ENCODE measurements at places on chromosomes 11 and 22.
A peak's percentile ranks its signal among the peaks of the same experiment; 100 is the strongest.

- DNase-seq = no peak
Observed at GRCh38 chr11:17811352-17811751, 76.8 kb downstream of the KCNC1 start.

- DNase-seq = peak; percentile 26
Observed at GRCh38 chr11:61162092-61162941, 1.1 kb upstream of the VPS37C start.

GRCh38 chr11:113644605-113645004 lies 61.5 kb downstream of the TMPRSS5 start:
- DNase-seq = no peak

- DNase-seq = peak; percentile 59
Observed at GRCh38 chr22:42970029-42970428, 44.9 kb downstream of the PACSIN2 start.

DNA sequence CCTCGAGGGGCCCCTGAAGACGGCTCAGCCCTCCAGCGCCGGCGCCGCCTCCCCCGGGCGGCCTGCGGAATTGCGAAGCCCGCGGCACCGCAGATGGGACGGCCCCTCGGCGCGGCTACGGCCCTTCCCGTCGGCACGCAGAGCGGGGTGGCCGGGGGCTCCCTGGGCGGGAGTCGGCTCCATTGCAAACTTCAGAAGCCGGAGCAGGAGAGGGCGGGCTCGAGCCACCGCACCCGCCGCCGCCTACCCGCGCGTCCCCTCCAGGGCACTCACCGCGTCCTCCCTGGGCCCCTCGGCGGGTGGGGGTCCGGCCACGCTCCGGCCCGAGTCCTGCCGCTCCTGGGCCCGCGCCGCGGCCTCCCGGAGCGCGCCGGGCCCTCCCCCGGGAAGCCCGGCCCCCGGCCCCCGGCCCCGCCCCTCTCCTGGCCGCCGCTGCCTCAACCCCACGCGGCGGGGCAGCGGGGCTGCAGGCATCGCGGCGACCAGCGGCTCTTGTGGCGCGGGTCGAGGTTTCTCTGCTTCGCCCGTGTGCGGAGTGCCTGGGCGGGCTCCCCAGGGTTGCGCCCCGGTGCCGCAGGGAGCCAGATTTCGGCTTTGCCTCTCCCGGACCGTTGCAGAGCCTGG lies at the start of gene PACSIN3:
Gene PACSIN3 (minus strand): TSS at position 359 of the 624 bp plus-strand sequence. CDS start 3,707 bp downstream, outside the sequence.
- peak; percentile 89 for DNase-seq

DNA sequence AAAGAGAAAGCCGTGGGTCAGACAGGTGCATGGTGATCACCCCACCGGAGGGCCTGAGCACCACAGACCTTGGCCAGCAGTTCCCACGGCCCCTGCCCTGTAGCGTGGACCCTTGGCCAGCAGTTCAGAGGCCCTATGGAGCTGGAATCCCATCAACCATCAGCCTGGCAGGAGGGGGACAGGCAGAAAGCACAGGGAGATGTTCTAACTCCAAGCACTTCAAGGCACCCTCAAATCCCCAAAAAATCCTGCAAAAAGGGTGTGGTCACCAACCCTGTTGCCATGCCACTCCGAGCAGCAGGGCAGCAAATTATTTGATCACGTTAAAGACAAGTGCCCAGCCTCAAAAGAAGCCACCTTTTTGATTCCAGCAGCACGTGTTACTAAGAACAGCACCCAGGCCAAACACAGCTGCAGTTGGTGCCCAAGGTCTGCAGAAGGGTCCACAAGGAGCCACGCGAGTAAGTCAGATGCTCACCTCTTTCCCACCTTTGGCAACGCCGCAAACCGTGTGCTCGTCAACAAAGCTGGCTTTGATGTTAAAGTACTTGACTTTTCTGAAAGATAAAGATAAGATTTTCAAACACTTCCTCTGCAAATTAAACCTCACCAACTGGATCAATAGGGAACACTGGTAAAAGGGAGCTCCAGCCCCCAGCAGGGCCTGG lies 26.2 kb upstream of the COMT start:
- DNase-seq = no peak

GRCh38 chr22:30754971-30755758 lies 60.5 kb downstream of the OSBP2 start:
- peak; percentile 68 for DNase-seq

GRCh38 chr11:95385577-95385976 lies 154.6 kb upstream of the SESN3 start:
- DNase-seq = no peak

GRCh38 chr22:27546157-27546935 lies 255.2 kb downstream of the MN1 start:
- no peak for DNase-seq

GRCh38 chr11:128448981-128449713 lies 138.2 kb downstream of the ETS1 start:
- no peak for DNase-seq

DNA sequence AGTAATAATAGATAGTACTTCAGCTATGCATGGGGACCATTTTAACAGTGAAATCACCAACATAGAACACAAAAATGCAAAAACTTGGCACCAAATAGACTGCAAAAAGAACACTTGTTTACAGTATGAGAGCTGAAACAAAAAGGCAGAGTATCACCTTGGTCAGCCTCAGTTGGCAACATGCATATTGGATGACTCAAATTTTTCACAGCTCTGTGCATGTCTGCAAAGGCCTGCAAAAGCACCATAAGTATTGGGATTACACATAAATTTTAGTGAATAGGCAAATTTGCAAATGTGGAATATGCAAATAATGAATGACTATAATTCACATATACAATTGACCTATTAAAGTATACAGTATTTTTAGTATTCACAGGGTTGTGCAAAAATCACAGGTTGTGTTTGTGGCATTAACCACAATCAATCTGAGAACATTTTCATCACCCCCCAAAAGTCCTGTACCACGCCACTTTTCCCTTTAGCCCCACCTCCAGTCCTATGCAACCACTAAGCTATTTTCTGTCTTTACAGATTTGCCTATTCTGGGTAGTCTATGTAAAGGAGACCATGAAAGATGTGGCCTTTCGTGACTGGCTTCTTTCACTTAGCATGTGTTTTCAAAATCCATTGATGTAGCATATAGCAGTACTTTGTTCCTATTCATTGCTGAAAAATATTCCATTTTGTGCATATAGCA lies 47.2 kb downstream of the CCDC15 start:
- DNase-seq = no peak
